ENCODE measurements at places on chromosomes 4 and X. TPM values are rescaled to one million over a fixed set of nuclear protein-coding genes. Genes with fewer than 3 reads are reported as not detected.

Gene CYSLTR1
- total RNA-seq, result 3.8 TPM

Gene HS3ST1
- 2.1 TPM for total RNA-seq

Gene ADH7
- total RNA-seq, result not detected

Gene TMEM31
- total RNA-seq, result not detected

Gene SPANXN3
- total RNA-seq, result not detected

Gene ZDHHC9
- 35.6 TPM for total RNA-seq

All from thyroid gland (tissue), 4 donors.